ENCODE measurements at places on chromosomes 12 and 14.

- DNase-seq: no peak
Measured at GRCh38 chr12:62163368-62163767, 96.8 kb upstream of the USP15 start.

DNA sequence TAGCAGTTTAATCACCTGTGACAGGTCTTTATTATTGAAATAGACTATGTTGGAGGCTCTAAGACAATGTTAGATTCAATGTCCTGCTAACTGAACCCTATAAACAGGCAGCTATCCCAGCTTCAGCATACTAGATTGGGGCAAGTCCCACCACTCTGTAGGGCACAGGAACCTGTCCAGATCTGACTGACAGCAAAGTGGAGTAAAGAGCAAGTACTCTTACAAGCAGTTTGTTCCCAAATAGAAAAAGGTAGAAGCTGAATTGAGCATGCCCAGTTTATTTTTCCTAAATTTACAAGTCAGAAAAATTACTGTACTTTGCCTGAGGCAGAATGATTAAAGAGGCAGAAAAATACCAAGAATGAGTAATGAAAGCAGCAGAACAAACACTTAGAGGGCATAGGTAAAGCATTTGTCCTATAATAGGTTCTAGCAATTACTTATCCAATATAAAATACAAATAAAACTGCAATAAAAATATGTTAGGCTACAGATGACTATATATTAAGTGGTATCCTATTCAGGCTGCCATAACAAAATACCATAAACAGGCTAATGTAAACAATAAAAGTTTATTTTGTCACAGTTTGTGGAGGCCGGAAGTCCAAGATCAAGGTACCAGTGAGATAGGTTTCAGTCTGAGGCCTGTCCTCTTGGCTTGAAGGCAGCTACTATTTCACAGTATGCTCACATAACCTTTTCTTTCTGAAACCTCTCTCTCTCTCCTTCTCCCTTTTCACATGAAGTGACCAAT is 868.2 kb downstream of the C12orf50 start:
- DNase-seq: no peak

GRCh38 chr14:92733007-92733406 is 15.4 kb downstream of the LGMN start:
- no peak for DNase-seq

DNA sequence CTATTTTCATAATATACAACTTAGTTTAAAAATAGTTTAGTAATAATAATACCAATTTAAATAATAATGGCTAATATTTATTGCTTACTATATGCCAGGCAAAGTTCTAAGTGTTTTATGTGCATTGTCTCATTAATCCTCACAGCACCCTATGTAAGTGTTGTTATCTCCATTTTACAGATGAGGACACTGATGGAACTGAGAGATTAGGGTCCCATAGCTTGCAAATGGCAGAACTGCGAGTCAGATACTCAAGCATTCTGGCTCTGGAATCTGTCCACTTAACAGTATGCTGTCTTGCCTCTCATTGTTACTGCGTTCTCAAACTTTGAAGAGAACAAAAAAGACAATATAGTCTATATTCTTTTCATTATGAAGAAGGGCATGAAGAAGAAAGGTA is 19.0 kb downstream of the AP5M1 start:
- DNase-seq: no peak

GRCh38 chr12:123659996-123660727 is 10.8 kb upstream of the TCTN2 start:
- DNase-seq: no peak

- DNase-seq: no peak
Measured at GRCh38 chr14:98219638-98220037, 1052.4 kb downstream of the BCL11B start.

DNA sequence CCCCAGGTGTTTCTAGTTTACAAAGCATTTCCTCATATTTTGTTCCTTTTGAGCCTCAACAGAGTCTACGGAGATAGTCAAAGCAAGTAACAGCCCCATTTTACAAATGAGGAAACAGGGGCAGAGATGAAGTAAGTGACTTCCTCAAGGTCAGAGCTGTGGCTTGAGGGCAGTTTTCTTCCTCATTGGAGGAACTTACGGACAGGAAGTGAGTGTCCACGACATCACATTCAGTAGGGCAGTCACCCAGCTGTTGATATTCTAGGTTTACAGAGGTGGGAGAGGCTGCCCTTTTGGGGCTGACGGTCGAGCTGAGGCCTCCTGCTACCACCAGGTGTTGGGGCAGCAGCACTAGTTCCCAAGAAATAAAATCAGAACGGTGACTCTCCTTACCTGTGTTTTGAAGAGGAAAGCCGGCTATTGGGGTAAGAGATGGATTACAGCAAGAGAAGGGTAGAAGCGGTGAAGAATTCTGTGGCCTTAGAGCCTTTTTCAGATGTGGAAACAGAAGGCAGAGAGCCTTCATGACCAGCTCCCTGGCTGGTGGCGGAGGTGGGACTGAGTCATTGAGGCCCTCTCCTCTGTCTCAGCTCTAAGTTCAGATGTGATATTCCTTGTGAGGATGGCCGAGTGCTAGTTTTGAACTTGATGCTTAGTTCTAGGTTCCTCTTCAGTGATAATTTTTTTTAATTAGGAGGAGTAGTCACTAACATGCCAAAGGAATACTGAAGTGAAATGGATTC is 41.7 kb downstream of the SUSD6 start:
- DNase-seq: no peak

GRCh38 chr12:13686260-13686659 is 295.1 kb downstream of the GRIN2B start:
- no peak for DNase-seq

GRCh38 chr14:68696721-68697495 is 96.0 kb downstream of the ZFP36L1 start:
- no peak for DNase-seq

DNA sequence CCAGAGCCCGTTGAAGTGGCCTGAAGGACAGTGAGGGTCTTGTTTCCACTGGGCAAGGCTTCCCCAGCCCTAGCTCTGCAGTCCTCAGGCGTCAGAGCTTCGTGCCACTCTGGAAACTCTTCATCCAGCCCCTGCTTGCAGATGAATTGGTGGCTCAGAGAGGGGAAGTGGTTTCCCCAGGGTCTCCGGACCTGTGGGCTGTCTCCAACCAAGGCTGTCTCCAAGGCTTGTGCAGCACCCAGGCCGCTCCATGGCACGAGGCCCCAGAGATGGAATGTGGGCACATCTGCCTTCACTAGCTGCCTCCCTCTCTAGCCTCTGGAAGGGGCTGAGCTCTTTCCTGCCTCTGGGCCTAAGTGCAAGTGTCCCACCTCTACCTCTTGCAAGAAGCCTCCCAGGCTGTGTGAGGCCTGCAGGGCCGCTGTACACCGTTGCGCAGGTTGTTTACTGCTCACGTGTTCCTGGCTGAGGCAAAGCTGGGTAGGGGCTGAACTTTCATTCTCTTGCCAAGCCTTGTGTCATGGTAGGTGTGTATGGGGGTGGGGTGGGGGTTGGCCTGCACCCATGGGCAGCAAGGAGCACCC is 11.1 kb downstream of the RIN3 start:
- no peak for DNase-seq

GRCh38 chr14:96797582-96798349 is 584 bp downstream of the VRK1 start:
- peak; percentile 10 for DNase-seq

GRCh38 chr12:129873833-129874208 is 30.0 kb downstream of the TMEM132D start:
- DNase-seq: no peak

DNA sequence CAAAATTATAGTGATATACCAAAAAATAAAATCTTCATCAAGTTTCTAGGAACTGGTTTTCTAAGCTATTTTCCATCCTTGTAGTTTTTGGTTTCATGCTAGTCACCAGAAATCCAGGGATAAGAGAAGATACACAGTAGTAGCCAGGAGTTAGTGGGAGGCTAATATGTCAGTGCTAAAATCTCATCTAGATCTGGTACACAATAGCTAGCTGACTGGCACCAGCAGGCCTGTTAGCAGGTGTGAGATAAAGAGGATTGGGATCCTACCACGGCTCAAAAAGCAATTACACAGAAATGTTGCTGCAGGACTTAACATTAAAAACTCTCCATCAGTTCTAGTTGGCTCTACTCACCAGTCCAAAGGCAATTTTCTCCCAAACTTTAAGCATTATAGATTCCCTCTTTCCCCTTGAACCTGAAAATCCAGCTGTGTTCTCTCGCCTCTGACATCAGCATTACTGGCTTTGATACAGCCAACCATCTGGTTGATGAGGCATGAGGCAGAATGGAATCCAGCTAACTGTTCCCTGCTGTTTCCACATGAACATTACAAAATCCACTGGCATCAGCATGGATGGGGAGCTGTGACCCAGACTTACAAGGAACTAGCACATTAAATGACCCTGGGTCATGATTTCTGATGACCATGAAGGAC is 41.8 kb upstream of the CCDC196 start:
- no peak for DNase-seq

- no peak for DNase-seq
Measured at GRCh38 chr14:28488684-28489083, 277.9 kb upstream of the FOXG1 start.

DNA sequence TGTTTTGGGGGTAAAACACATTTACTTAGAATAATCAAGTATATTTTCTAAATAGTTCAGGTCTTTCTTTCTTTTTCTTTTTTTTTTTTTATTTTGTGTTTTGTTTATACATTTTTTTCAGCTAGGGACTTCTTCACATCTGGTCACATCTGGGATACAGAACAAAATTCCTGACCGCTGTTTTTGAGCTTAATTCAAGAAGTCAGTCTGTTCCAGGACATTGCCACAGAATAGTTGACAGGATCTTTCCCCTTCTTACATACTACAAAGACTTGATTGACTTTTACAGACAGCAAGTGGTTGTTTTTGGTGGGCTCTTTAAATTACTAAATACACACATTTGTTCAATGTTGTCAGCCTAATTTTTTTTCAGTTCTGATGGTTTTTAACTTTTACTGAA is 41.8 kb upstream of the DCN start:
- no peak for DNase-seq

- no peak for DNase-seq
Measured at GRCh38 chr12:7485095-7485494, 18.5 kb downstream of the CD163 start.

DNA sequence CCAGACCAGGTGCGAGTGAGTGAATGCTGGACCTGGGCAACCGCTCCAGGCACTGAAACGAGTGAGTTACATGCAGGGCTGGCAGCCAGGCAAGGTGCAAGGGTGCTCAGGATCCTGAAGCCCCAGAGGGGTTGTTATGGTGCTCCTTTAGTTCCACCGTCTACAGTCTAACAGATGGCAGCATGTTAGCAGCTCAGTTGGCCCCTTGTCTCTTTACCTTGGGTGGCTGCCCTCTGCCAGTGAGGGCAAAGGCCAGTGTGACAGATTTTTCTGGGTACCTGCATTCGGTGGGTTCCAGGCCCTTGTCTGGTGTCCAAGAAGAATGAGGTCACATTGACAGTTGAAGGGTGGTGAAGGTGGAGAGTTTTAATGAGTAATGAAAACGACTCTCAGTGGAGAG is 106.8 kb downstream of the SLCO1B3 start:
- no peak for DNase-seq

DNA sequence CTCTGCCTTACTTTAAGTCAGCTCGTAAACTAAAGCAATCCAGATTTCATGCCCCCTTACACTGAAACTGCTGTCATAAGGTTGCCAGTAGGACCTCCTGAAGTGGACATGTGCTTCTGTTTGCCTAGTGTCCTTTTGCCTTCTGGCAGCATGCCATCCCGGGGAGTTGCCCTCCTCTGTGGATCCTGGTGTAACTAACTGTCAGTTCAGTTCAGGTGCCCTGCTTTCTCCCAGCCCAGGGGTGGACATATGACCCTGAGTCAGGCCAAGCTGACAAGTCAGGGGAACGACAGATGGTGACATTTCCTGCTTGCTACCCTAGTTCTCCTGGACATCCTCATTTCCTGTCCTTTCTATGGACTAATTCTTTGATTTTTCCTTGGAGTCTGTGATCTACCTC is 25.6 kb downstream of the AKAP6 start:
- DNase-seq: no peak

GRCh38 chr14:106442857-106443256 is 916.5 kb downstream of the TMEM121 start:
- peak; percentile 19 for DNase-seq

- no peak for DNase-seq
Measured at GRCh38 chr12:109092497-109093021, 713 bp downstream of the ALKBH2 start.

GRCh38 chr12:127292736-127293135 is 974.2 kb upstream of the TMEM132C start:
- DNase-seq: no peak

DNA sequence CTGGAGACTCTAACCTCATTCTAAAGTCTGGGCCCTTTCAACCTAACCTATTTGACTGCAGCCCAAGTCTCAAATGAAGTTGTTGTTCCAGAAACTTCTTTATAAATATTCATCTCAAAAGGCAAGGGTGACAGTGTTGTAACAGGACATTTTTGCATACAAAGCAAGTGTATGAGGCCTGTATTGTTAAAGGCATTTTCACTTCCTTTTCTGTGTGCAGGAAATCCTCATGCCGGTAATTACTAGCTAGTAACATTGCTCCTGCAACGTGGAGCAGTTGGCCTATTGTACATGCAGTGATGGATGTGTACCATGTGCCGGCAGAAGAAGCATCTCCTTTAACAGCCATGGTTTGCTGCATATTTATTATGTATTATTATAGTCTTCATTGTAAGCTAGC is 156.5 kb upstream of the RMST start:
- DNase-seq: no peak

DNA sequence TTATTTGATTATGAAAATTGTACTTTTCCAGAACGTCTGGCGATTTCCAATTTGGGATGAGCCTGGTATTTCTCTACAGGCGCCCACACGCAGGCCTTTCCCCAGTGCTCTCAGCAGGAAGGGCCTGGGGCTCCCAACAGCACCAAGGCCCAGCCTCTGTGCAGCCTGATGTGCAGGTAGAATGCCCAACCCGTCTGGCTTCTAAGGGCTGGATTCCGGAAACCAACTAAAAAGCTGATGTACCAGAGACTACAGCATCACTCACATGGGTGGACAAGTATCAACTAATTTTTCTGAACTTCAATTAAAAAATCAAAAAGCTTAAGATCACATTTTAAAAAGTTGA is 25.8 kb downstream of the CDC42BPB start:
- no peak for DNase-seq

DNA sequence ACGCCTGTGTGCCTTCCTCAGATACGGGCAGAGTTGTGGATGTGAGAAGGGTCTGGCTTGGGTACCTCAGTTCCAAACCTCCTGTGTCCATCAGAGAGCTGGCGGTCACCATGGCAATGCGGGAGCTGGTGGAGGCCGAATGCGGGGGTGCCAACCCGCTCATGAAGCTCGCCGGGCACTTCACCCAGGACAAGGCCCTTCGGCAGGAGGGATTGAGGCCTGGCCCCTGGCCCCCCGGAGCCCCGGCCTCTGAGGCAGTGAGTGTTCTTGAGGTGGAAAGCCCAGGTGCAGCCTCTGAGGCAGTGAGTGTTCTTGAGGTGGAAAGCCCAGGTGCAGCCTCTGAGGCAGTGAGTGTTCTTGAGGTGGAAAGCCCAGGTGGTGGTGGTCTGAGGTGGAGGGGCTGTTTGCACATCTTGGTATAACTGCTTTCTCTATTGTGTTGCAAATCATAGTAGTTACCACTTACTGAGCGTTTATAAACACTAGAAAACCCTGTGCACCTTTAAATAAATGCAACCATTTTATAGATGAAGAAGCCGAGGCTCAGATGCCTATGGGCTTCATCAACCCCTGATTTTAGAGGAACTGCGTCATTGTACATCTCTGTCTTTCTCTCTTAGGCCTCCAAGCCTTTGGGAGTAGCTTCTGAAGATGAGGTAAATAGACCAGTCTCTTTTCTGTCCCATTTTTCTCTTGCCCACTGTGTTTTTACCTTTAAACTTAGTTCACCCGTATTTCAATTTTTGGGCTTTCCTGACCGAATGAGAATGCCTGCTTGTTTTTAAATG is 976 bp downstream of the PEX5 start:
- DNase-seq: no peak

Measured in activated CD8-positive, alpha-beta memory T cell treated with anti-CD3 and anti-CD28 coated beads for 1 hour (primary cell).